ENCODE measurements at places on chromosomes 4 and X. TPM values are rescaled to one million over a fixed set of nuclear protein-coding genes. Genes with fewer than 3 reads are reported as not detected.

DNA sequence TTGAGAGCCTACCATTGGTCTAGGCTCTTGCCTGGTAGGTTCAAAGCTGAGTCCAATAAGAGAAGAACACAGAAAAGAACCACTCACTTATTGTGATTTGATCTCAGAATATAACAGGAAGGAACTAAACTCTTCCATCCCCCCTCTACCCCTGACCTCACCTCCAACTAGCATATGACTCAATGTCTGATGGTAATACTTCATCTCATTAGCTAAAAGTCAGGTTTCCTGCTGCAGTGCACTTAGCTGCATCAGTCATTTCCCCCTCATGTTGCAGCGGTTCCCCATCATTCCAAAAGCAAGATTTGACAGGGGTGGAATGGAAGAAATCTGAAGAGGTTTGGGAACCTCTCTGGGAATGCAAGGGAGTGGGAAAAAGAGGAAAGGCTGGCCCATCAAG, 289.5 kb downstream of the SMARCA1 start:
- H3K27me3 ChIP-seq = no peaks in the 10 kb centered on the region
- H3K4me1 ChIP-seq = no peaks in the 10 kb centered on the region
- no peak overlapping the region for H3K27ac ChIP-seq
- no peak for DNase-seq
- H3K4me3 ChIP-seq = no peak overlapping the region
- no peaks in the 10 kb centered on the region for H3K36me3 ChIP-seq

The AKAP4 gene
- total RNA-seq = not detected

DNA sequence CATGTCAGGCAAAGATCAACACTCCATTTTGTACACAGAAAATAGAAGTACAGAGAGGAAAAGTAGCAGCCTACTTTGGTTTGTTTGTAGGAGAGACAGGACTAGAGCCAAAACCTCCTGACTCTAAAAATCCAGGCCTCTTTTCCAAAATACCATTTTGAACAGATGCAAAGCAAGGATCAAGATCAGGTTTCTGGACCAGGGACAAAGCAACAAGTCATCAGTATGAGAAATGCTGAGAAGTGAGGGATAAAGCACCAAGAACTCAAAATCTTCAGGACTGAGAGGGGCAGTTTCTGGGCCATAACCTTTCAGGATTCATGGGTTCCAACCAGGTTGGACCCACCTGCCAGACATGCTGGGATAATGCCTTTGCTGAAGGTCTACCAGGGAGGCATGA, 36.6 kb upstream of the MBTPS2 start:
- H3K4me1 ChIP-seq = no peaks in the 10 kb centered on the region
- no peak for DNase-seq
- H3K27me3 ChIP-seq = no peaks in the 10 kb centered on the region
- no peaks in the 10 kb centered on the region for H3K36me3 ChIP-seq
- no peak overlapping the region for H3K27ac ChIP-seq
- no peak overlapping the region for H3K4me3 ChIP-seq

The SLC39A8 gene
- 19.7 TPM for total RNA-seq

DNA sequence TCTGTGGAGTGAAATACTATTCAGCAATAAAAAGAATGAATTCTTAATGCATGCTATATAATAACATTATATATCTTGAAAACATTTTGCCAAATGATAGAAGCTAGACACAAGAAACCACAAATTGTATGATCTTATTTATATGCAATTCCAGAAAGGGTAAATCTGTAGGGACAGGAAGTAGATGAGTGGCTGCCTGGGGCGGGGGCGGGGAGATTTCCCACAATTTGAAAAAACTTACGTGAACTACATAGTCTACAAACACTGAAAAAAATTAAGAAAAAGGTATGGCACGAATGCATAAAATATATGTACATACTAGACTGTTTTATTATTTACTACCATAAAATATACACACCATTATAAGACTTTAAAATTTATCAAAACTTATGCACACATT, 81.6 kb downstream of the WWC2 start:
- no peaks in the 10 kb centered on the region for H3K27me3 ChIP-seq
- no peaks in the 10 kb centered on the region for H3K4me1 ChIP-seq
- DNase-seq = no peak
- H3K36me3 ChIP-seq = no peaks in the 10 kb centered on the region
- H3K27ac ChIP-seq = no peak overlapping the region
- no peak overlapping the region for H3K4me3 ChIP-seq

DNA sequence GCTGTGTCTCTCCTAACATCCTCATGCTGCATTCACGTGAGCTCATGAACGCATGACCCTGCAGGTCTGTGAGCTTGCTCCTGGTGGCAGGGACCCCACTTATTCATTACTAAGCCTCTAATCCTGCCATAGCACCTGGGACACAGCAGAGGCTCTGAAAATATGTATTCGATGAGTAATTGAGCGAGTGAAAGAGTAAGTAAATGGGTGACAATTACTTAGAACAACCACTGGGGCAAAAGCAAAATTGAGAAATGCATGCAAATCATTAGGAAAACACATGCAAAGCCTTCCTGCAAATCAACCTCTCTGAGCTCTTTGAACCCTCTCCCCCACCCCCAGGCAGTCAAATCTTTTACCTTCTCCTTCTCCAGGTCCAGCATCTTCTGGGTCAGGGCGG, 23.6 kb upstream of the C4orf50 start:
- no peaks in the 10 kb centered on the region for H3K36me3 ChIP-seq
- H3K27me3 ChIP-seq = no peaks in the 10 kb centered on the region
- no peaks in the 10 kb centered on the region for H3K4me1 ChIP-seq
- no peak overlapping the region for H3K4me3 ChIP-seq

GRCh38 chr4:106996490-106996889, 39.6 kb downstream of the DKK2 start:
- H3K36me3 ChIP-seq = no peaks in the 10 kb centered on the region
- DNase-seq = no peak
- no peaks in the 10 kb centered on the region for H3K4me1 ChIP-seq
- no peak overlapping the region for H3K4me3 ChIP-seq

The HERC5 gene
- 6.5 TPM for total RNA-seq

The TRIM2 gene
- total RNA-seq = 122 TPM

The FAT1 gene
- 254 TPM for total RNA-seq

DNA sequence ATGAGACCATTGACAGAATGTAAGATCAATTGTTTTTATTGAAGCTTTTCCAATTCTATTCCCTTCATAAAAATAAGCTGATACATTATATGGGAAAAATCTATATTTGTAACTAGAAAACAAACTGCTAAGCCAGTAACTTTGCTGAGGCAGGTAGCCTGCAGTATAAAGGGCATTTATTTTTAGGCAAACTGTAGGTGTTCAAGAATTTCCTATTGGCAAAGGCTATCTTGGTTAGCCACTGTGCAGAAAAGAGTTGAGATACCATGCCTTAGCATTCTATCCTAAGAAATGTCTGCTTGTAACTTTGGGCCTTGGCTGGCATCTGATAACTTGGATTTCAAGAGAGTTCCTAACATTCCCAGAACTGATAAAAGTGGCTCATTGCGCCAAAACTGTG, 18.5 kb upstream of the PRRG1 start:
- no peak overlapping the region for H3K4me3 ChIP-seq
- H3K36me3 ChIP-seq = no peaks in the 10 kb centered on the region
- DNase-seq = no peak
- H3K4me1 ChIP-seq = no peaks in the 10 kb centered on the region
- no peak overlapping the region for H3K27ac ChIP-seq

DNA sequence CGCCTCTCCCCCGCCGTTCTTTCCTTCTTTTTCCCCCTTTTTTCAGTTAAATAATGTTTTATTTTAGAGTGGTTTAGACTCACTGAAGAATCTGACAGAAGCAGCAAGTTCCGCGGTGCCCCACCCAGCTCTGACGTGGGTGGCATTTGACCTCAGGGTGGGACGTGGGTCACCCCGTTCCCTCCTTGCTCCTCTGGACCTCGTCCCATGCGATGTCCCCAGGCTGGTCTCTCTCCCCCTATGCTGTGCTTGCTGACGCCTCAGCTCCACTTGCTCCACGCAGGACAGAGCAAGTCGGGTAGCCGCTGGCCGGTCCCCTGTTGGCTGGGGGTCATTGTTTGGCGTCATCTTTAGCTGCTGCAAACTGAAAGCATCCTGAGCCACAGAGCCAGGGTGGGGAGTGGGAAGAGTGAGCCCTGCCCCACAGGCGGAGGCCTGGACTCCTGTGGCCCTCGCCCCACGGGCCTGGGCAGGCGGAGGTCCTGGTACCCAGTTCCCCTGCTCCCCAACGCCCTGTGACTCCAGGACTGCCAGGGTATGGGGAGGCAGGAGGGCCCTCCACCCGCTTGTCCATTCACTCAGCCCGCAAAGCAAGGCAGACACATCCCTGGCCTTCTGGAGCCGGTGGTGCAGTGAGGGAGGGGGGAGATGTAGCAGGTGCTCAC, 30.8 kb downstream of the TRMT44 start:
- no peaks in the 10 kb centered on the region for H3K36me3 ChIP-seq
- DNase-seq = no peak
- H3K4me3 ChIP-seq = no peak overlapping the region
- peaks cover 18% of the 10 kb centered on the region for H3K4me1 ChIP-seq

DNA sequence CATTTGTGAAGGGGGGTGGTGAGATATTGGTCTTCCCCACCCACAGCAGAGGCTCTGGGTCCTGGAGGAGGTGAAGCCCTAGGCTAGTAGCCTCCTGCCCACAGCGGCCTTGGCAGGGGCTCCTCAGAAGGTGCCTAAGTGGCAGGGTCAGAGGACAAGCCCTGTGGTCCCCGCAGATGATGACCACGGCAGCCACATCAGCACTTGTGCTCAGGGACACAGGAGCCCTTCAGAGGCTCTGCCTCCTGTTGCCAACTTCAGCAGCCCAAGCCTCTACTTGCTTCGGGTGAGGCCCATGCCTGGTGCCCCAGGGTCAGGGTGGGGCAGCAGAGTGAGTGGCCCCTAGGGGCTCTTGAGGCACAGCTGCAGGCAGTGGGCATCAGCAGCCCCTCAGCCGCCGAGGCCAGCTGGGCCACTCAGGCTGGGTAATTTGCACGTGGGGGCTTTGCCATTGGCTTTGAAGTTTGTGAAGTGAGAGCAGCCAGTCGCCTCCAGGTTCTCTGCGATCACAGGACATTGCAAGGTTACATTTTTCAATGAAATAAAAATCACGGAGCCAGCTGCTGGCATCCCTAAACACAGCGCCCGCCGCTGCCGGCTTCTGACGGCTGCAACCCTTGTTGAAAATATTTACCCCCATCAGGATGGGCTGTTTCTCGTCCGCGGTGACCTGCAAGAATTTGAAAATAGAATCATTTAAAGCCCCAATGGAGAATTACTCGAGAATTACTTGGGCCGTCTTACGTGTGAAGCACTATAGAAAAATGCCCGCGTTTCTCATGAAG, 108.5 kb downstream of the HMX1 start:
- peaks cover 3% of the 10 kb centered on the region for H3K27me3 ChIP-seq
- H3K27ac ChIP-seq = no peak overlapping the region
- no peaks in the 10 kb centered on the region for H3K36me3 ChIP-seq

GRCh38 chr4:1210971-1211370, 38.0 kb downstream of the CTBP1 start:
- no peak overlapping the region for H3K27ac ChIP-seq
- no peak for DNase-seq
- no peak overlapping the region for H3K4me3 ChIP-seq
- no peaks in the 10 kb centered on the region for H3K27me3 ChIP-seq
- no peaks in the 10 kb centered on the region for H3K4me1 ChIP-seq

- no peak overlapping the region for H3K27ac ChIP-seq
- DNase-seq = no peak
- H3K36me3 ChIP-seq = no peaks in the 10 kb centered on the region
- H3K4me3 ChIP-seq = no peak overlapping the region
- H3K4me1 ChIP-seq = no peaks in the 10 kb centered on the region
Measured at GRCh38 chr4:83323136-83323535, 11.5 kb downstream of the HPSE start.

The DYNLT3 gene
- 30.7 TPM for total RNA-seq

DNA sequence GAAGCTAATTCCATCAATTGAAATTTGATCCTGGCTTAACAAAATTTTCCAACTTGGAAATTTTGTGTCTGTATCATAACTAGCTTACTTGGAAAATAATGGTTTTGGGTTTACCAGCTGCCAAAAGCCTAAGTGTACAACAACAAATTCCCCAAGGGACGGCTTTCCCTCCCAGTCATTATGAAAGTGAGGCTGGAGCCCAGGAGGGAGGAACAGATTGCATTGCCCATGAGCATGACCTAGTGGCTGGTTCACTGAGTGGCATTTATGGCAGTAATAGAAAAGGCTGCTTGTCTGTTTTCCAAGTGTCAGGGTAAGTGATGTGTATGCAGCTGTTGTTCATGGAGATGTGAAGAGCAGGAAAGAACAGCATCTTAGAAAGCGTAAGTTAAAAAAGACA, 70.8 kb upstream of the HHIP start:
- peak; percentile 48 for DNase-seq
- no peak overlapping the region for H3K27ac ChIP-seq
- no peaks in the 10 kb centered on the region for H3K36me3 ChIP-seq
- no peaks in the 10 kb centered on the region for H3K27me3 ChIP-seq
- H3K4me1 ChIP-seq = no peaks in the 10 kb centered on the region

DNA sequence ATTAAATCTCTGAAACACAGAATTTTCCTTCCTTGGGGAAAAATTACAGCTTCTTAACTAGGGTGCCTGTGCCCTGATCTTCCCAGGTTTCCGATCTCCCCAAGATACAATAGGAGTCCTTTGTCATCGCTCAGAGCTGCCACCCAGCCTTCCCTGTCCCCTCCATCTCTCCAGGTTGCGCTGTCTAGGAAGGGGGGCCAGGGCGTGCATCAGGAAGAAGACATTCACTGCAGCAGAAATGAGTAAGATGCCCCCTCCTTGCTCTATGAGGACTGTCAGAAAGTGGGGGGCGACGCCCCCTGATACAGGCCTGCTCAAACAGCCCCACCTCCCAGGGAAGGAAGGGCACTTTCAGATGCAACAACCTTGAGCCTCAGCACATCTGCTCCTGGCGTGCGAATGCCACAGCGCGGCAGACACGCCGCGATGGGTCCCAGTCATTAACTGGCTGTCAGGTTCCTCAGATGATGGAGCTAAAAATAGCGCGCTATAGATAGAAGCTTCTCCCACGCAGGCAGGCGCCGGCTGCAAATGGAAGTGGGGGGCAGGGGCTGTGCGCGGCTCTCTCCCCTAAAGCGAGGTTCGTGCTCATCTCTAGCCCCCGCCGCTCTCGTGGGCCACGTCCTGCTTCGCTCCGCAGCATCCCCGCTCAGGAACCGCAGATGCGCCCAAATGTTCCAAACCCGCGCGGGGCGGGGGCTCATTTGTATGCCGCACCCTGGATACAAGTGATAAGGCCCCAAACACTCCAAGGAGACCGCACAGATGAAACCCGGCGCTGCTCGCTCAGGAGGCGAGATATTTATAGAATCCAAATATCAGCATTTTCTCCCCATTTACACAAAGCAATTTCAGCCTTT, 57.6 kb upstream of the LGI2 start:
- H3K27ac ChIP-seq = no peak overlapping the region
- no peaks in the 10 kb centered on the region for H3K4me1 ChIP-seq
- no peak overlapping the region for H3K4me3 ChIP-seq
- DNase-seq = peak; percentile 65
- H3K36me3 ChIP-seq = no peaks in the 10 kb centered on the region
- no peaks in the 10 kb centered on the region for H3K27me3 ChIP-seq

GRCh38 chr4:38567457-38567856, 96.5 kb upstream of the KLF3 start:
- no peak overlapping the region for H3K4me3 ChIP-seq
- no peak overlapping the region for H3K27ac ChIP-seq
- no peaks in the 10 kb centered on the region for H3K36me3 ChIP-seq
- DNase-seq = no peak
- H3K4me1 ChIP-seq = no peaks in the 10 kb centered on the region

Data from kidney (tissue), 22 donors.